Activated CD4-positive, alpha-beta T cell treated with anti-CD3 and anti-CD28 coated beads, Interleukin-2, amount 50 U/mL, for 4 hours (primary cell): ENCODE measurements at places on chromosomes 4 and X.

DNA sequence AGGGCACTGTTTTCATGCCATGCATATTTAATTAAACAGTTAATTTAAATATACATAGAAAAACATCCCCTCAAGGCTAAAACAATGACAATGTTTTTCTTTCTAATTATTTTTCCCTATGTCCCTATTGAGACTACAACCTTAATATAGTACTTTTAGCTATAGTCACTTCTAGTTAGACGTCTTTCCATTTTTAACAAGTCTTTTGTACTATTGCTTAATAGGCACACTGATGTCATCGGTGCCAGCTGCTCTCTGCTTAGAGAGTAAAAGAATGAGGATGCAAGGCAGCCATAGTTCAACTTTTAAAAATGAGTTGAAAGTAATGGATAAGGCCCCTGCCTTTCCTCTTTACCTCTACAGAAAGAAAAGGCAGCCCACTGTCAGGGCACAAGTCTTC, 191.1 kb downstream of the KCTD8 start:
- no peak for DNase-seq

DNA sequence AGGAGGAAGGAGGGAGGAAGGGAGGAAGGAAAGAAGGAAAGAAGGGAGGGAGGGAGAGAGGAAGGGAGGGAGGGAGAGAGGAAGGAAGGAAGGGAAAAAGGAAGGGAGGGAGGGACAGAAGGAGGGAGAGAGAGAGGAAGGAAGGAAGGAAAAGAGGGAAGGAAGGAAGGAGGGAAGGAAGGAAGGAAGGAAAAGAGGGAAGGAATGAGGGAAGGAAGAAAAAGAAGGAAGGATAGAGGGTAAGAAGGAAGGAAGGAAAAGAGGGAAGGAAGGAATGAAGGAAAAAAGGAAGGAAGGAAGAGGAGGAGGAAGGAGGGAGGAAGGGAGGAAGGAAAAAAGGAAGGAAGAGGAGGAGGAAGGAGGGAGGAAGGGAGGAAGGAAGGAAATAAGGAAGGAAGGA, 796.8 kb downstream of the ARAP2 start:
- no peak for DNase-seq

- no peak for DNase-seq
These were observed 209.9 kb downstream of the CPE start for GRCh38 chr4:165588534-165589315.

DNA sequence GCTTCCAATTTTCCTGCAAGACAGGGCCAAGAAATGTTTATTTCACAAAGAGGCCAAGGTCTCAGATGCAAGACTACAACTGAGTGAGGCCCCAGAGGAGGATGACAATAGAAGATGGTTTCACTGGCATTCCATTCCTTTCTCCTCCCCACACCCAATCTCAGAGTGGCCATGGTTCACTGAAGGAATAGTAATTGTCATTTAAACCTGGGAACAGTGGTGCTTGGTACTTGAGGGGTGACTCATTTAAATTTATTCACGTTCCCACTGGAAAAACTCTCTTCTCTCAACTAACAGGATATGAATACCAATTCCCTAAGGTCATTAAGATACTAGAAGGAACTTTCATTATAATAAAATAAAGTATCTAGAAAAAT, 35.3 kb upstream of the CXCL8 start:
- no peak for DNase-seq

GRCh38 chrX:14694611-14695010, 165.3 kb downstream of the GLRA2 start:
- DNase-seq: no peak

DNA sequence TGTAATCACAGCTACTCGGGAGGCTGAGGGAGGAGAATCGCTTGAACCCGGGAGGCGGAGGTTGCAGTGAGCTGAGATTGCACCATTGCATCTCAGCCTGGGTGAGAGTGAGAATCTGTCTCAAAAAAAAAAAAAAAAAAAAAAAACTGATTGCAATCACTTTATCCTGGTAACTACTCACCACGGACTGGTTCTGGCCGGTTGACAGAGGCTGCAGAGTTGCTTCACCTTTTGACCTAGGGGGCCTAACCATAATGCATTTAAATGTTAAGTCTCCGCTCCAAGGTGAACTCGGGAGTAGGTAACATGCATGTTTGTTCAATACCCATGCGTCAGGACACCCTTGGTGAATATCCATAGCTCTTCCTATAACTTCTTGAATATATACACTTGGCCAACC, 1.8 kb downstream of the PPP2R3B start:
- DNase-seq: no peak

GRCh38 chrX:153728095-153728494, 3.4 kb downstream of the ABCD1 start:
- no peak for DNase-seq

DNA sequence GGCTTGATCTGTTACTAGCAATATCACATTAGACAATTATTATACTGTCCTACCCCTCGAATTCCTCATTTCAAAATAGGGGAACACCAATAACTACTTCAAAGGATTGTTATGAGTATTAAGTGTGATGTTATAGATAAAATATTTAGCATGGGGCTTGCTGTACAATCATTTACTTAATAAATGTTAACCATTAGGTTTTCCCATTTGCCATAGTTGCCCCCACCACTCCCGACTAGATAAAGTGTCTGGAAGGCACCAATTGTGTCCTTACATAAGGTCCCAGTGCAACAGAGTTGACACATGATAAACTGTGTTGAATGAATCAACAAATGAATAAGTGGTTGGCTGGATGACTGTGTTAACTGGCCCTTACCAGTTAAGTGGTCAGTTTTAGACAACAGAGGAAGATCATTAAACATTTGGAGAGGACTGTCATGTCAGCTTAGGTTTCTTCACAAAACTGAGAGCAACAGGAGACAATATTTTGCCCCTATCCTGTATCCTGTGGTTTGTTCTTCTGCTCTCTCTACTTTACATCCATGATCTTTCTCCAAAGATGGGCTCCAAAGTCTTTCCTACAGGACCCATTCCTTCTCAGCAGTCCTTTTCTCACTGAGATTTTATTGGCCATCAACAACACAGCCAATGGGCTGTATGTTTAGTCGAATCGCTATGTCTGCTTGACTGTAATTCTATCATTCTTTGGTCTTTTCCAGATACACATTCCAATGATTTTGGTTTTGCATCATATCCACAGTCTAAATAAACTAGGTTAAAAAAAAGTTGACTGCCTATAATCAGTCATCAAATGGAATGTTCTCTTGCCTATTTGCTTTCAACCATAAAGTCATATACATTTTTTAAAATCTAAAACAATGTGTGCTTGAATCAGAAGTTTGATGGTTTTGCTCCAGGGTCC, 74.4 kb downstream of the RNF150 start:
- no peak for DNase-seq

- no peak for DNase-seq
These were observed 256.1 kb upstream of the ITM2A start for GRCh38 chrX:79623098-79623762.

DNA sequence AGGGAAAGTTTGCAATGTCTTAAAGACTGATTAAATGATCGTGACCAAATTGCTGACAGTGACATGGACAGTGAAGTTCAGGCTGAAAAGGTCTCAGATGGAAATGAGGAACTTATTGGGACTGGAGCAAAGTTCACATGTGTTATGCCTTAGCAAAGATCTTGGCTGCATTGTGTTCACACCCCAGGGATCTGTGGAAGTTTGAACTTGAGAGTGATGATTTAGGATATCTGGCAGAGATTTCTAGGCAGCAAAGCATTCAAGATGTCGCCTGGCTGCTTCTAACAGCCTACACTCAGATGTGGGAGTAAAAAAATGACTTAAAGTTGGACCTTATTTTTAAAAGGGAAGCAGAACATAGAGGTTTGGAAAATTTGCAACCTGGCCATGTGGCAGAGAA, 21.4 kb downstream of the SCARB2 start:
- DNase-seq: no peak

DNA sequence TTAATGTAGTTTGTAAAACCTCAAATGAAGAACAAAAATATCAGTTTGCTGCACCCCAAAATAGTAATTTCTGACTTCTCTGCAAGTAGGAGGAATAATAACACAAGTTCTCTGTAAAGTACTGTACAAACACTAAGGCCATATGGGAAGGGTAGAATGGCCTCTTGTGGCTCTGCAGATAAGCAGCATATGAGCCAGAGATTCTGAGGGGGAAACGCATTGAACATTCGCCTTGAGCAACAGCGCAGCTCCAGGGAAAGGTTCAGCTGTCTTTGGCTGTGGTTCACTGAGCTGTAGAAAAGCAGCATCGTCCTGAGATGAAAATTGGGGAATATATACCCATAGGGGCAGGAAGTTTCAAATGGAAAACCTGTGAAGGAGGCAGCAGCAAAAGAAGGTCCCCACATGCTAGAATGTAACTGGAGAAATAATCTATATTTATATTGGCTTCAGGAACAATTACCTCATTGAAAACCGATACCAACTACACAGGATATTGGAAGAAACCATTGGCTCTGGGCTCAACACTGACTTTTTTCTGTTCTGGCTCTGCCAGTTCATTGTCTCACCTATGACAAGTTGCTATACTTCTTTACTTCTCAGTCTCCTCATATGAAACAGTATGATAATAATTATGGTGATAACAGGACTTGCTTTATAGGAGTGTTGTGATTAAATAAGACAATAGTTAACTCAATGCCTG, 357.6 kb upstream of the CPEB2 start:
- no peak for DNase-seq

DNA sequence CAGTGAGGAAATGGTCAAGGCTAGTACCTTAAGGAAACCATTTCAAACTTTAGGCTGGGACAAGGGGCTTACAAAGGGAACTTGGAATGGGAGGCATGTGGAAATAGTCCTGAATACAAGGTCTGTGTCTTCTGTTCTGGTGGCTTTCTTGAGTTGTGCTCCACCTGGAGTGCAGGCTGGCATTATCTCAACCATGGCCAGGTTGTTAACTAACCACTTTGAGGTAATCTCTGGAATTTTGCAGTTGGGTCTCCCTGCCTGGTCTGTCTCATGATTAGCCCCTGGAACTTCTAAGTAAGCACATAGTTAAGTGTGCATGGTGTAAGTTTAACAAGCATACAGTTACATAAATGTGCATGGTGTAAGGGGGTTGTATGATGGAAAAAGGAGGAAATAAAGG, 77.5 kb downstream of the PCDH18 start:
- DNase-seq: no peak

DNA sequence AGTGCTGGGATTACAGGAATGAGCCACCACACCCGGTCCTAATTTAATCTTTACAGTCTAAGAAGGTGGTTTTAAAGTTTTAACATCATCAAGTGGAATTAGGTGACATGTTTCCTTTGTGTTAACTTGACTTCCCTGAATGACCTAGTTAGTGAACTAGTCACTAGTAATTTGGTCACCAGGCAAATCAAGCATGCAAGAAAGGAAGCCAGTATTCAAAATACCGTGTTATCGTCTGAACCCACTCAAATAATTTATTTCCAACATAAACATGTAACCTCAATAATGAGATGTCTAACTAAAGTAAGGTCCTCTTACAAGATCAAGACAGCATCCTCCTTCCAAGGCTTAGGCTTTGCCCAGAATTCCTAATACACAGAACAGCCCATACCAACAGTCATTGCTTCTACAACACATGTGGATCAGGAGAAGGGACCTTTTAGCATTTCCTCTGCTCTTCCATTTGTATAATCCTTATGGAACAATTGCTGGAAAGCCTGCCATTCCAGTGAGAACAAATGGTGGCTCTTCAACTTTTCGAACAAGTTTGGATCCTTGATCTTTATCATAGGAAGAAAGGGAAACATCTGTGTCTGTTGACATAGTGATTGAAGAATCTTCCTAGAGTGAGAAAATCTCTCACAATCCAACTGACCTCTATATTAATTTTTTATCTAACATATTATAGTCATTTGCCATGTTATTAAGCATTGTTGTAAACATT, 97.2 kb downstream of the ANXA3 start:
- no peak for DNase-seq

DNA sequence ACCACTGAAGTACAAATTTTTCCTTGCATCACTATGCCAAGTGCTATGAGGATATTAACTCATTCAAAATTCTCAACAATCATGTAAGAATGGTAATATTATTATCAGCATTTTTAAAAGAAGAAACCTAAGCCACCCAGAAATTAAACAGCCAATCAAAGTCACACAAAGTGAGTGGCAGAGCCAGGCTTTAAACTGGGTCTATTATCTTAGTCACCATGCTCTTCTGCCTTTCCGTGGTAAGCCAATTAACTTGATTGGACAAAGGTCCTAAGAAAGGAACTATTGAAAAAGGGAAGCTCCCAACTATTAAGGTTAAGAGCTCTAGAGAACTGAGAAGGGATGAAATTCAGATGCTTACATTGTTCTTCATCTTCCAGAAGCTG, 111.5 kb downstream of the ASB9 start:
- no peak for DNase-seq

DNA sequence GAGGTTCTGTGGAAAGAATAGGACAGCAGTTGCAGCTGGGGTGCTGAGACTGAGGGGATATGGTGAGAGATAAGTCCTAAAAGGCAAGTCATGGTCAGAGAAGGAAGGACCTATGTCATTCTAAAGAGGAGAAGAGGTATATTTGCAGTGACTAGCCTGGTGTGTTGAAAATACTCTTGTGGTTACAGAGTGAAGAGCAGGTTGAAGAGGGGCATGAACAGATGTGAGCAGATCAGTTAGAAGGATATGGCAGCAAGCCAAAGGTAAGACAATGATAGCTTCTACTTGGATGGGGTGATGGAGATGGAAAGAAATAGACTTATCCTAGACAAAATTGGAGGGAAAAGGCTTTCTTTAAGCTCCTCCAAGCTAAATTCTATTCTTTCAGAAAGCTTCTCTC, 469.8 kb upstream of the CPEB2 start:
- DNase-seq: no peak

GRCh38 chr4:185171373-185172071, 28.5 kb downstream of the SLC25A4 start:
- DNase-seq: no peak

- DNase-seq: peak; percentile 28
These were observed 278.6 kb downstream of the ADGRA3 start for GRCh38 chr4:22237155-22237751.

DNA sequence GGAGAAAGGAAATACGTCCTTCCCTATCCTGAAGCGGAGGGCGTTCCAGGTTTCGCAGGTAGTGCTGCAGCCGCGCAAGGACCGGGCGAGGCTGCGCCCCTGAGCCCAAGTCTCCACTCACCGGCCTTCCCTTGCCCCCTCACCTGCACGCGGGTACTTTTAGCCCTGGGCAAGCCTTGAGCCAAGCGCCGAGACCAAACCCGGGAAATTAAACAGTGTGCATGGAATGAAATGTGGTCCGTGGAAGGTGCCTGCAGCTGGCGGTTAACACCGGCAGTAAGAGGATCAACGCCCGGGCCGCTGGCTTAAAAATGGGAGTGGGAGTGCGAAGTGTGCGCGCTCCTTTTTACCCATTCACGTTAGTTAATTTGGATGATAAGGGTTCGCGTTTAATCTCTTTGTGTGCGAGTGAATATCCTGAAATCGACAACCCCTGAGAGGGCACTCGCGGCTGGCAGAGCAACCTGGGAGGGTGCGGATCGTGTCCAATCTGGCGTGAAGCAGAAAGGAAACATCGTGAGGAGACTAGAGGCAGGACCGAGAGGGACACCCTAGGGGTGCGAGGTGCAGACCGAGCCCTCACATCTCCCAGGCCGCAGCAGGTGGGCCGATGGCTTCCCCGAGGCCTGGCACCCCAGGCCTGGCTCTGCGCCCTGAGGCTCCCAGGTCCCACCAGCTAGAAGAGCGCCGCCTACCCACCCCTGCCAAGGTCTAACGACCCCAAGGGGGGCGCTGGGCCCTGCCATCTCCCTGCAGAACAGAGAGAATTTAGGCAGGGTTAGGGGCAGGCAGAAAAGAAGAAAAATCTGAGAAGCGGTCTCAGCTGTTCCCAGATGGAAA, 2.0 kb upstream of the HELT start:
- DNase-seq: no peak
